ENCODE measurements at places on chromosomes 5 and 9.

DNA sequence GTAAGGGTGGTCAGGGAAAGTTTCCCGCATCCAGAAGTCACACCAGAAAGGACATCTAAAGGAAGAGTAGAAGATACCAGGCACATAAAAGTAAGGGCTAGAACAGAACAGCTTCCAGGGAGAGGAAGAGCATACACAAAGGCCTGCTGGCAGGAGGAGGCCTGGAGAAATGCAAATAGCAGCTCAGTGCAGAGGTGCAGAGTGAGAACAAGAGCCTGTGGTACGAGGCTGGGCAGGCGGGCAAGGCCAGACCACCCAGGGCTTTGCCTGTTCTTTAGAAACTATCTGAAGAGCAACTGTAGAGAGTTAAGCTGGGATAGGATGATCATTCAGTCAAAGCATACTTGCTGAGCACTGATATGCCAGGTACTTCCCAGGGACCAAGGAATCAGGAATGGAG is 115.3 kb downstream of the DROSHA start:
- no peak for DNase-seq

GRCh38 chr9:111949919-111950318 is 53.3 kb downstream of the UGCG start:
- no peak for DNase-seq

DNA sequence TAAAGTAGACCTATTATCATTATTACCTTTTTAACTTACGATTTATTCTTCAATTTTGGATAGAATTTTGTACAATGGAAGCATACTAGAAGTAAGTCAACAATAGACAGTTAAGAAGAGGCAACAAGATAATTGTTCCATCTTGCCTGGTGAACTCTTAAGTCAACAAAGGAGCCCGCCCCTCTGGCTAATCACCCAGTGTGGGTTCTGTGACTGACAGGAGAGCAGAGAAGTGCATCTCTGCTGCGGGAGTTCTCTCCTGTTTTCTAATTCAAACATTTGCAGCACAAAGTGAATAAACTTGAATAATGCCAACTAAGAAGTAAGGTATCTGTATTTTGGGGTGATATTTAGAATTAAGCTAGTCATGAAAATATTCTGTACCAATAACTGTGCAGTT is 6.7 kb upstream of the ISL1 start:
- no peak for DNase-seq

- peak; percentile 20 for DNase-seq
Observed at GRCh38 chr5:151156507-151157420, 815 bp downstream of the ANXA6 start.

DNA sequence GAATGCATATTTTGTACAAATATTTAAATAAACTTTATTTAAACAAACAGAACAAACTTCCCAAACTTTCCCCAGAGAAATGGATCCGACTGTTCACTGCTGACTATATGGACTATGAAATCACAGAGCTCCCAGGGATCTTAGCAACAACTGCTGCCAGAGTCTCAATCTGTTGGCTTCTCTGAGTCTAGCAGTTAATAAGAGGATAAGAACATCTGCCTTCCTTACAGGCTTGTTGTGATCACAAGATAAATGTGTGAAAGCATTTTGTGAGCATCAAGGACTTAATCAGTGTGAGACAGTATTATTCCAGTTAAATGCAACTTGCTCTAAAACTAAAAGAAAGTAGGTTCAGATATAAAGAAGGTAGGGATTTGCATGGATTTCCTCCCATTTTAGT is 31.4 kb upstream of the MYOT start:
- DNase-seq: no peak

DNA sequence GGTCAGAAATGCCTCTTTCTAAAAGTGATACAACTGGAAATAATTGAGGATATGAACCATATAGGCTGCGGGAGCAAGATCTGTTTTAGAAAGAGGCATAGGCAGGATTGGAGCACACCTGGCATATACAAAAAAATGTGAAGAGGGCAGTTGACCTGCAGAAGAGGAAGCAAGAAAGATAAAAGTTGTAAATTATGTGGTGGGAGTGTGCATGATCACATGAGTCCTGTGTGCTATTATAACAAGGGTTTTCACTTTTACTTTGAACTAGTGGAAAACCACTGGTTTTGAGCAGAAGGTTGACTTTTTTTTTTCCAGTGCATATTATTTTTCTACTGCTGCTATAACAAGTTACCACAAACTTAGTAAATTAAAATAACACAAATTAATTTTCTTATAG is 489.3 kb downstream of the ANXA1 start:
- no peak for DNase-seq

Measured in CD4-positive, alpha-beta T cell treated with Interleukin-6 at 100 ng/mL for 8 hours (primary cell).